ENCODE measurements at places on chromosomes 1 and 21.

GRCh38 chr21:35319684-35320283 lies 270.7 kb upstream of the RUNX1 start:
- no peak for DNase-seq

DNA sequence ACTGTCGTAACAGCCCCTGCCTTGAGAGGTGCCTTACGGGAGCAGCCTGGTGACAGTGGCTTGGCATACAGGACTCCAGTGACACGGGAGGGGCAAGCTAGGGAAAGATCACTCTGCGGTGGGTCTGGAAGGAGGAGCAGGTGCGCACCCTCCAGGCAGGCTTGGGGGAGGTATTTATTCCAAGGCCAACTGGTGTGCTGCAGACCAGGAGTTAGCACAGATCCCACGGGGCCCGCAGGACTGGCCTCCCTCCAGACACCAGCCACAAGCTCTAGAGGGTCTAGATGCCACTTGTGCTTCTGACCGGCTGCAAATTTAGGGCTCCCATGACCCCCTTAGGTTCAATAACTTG lies 22.1 kb downstream of the PSEN2 start:
- DNase-seq: no peak

DNA sequence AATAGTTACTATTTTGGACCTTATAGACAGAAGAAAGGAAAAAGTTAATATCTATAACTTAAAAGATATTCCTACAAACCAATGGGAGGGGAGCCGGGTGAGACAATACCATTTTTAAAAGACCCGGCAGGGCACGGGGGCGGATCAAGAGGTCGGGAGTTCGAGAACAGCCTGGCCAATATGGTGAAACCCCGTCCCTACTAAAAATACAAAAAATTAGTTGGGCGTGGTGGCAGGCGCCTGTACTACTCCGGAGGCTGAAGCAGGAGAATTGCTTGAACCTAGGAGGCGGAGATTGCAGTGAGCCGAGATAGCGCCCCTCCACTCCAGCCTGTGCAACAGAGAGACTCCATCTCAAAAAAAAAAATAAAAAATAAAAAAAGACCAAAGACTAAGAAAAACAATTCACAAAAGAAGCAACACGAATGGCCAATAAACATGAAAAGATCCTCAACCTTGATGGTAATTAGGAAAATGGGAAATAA lies 1.2 kb upstream of the PSMB2 start:
- DNase-seq: no peak

- DNase-seq: no peak
Measured at GRCh38 chr1:206709322-206709721, 24.6 kb downstream of the MAPKAPK2 start.

- no peak for DNase-seq
Measured at GRCh38 chr21:25891596-25891995, 156.8 kb downstream of the GABPA start.

DNA sequence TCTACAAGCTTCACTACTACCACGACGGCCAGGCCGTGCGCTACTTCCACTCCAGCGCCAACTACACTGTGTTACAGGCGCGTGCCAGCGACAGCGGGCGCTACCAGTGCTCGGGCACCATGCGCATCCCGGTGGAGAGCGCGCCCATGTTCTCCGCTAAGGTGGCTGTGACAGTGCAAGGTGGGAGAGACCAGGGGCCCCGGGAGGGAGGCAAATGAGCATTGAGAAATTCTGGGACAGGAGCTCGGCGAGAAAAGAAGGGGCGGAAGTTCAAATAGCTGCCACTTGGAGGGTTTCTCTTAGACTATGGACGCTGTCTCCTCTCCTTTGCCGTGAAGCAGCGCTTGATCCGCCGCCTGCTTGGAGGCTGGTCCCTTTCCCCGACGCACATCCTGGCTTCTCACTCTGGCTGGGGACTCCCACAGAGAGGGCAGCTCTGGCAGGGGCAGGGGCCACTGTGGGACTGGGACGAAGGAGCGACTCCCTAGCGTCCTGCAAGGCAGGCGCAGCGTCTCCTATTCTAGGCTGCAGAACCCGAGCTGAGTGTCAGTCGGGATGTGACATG lies 4.6 kb downstream of the FCRLB start:
- DNase-seq: peak; percentile 45

- no peak for DNase-seq
Measured at GRCh38 chr1:229778794-229779193, 152.7 kb downstream of the URB2 start.

GRCh38 chr1:115082949-115083348 lies 6.4 kb downstream of the TSPAN2 start:
- no peak for DNase-seq

DNA sequence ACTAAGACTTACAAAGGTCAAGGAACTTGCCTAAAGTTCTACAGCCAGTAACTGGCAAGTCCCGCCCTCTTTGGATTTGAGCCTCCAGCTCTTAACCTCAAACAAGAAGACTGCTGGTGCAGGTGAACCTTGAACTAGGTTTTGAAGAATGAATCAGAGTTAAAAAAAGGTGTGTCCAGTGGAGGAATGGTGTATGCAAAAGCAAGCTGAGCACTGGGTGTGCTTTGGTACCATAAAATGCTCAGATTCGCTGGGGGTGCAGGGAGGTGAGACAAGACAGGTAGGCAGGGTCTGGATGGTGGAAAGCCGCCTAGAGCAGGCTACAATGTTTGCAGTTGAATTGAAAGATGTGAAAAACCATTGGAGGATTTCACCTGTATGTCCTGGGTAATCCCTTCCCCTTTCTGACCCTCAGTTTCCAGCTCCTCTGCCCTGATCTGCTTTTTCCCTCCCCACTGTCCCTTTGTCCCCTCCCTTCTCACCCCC lies 39.8 kb downstream of the FOXD2 start:
- DNase-seq: no peak

DNA sequence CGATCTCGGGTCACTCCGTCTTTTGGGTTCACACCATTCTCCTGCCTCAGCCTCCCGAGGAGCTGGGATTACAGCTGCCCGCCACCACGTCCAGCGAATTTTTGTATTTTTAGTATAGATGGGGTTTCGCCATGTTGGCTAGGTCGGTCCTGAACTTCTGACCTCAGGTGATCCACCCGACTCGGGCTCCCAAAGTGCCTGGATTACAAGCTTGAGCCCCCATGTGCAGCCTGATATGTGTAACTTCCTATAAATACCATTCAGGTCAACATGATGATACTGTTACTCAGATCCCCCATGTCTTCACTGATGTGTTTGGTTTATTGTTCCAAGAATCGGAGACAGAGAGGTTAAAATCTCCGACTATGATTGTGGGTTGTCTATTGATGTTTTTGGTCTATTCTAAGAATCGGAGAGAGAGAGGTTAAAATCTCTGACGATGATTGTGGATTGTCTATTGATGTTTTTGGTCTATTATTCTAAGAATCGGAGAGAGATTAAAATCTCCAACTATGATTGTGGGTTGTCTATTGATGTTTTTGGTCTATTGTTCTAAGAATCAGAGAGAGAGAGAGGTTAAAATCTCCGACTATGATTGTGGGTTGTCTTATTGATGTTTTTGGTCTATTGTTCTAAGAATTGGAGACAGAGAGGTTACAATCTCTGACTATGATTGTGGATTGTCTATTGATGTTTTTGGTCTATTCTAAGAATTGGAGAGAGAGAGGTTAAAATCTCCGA lies 17.0 kb downstream of the C1orf159 start:
- DNase-seq: no peak

DNA sequence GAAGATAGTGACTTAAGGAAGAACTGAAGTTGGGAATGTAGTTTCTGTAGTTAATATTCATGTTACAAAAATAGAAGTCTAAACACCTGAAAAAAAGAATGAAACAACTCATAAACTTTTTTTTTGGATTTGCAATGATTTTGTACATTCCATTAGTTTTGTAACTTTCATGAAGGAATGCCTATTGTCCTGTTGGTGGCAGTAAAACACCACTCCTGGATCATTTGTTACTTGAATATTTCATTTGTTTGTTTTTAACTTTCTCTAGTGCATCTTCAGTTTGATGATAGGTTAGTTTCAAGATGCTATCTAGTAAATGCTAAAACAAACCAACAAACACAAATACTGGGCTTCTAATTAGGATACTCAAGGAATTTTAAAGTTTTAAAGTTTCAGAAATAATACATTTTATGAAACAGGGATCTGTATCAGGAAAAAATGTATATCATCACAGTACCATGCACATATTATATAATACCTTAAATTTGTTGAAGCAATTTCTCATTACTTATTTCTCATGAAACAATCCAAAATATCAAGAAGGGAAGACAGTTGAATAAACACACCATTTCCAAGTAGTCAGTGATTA lies 229.7 kb upstream of the CACYBP start:
- no peak for DNase-seq

GRCh38 chr21:38170704-38171682 lies 85.8 kb upstream of the KCNJ15 start:
- no peak for DNase-seq

- no peak for DNase-seq
Measured at GRCh38 chr1:158286487-158286886, 3.2 kb upstream of the CD1C start.

GRCh38 chr1:181813266-181813665 lies 248.2 kb downstream of the ZNF648 start:
- DNase-seq: no peak

DNA sequence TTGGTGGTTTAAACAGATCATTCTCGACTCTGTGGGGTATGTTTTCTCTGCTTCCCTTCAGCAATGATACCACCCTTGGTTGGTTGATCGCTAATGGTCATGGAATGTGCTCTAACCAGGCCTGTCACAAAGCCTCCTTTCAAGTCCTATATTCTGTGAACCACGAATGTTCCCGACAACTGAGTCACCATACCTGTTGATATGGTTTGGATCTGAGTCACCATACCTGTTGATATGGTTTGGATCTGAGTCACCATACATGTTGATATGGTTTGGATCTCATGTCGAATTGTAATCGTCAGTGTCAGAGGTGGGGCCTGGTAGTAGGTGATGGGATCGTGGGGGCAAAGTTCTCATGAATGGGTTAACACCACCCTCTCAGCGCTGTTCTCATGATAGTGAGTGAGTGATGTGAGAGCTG lies 10.2 kb upstream of the CAMK2N1 start:
- DNase-seq: no peak

DNA sequence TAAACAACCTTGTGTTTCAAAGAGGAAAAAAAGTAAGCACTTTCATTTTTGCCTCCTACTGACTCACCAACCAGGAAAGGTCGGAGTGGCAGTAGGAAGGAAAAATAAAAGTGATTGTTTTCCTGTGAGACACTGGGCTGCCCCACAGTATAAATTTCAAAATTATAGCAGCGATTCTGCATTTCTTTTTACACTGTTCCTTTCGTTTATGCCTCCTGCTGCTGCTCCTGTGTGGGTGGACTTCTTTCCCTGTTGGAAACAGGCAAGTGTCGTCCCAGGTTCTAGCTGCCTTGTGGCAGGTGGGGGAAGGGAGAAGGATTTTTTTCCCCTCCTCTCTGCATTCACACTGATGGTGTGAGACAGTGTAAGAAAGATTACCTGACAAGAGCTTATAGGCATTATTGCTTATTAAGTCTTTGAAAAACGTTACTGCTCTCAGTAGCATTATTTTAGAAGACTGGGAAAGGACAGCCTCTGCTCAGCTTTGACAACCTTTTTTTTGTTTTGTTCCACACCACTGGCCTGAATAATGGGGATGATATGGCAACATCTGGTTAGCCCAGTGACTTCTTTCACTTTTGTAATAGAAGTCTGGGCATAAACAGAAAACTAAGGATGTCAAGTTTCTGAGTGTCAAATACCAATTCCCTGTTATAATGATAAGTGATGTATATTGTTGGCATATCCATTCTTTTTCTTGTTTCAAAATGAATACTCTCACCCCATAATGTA lies 77.9 kb downstream of the NEK7 start:
- no peak for DNase-seq

GRCh38 chr1:33039840-33040239 lies 3.2 kb upstream of the AK2 start:
- no peak for DNase-seq

GRCh38 chr1:7014640-7014930 lies 229.3 kb downstream of the CAMTA1 start:
- DNase-seq: no peak

DNA sequence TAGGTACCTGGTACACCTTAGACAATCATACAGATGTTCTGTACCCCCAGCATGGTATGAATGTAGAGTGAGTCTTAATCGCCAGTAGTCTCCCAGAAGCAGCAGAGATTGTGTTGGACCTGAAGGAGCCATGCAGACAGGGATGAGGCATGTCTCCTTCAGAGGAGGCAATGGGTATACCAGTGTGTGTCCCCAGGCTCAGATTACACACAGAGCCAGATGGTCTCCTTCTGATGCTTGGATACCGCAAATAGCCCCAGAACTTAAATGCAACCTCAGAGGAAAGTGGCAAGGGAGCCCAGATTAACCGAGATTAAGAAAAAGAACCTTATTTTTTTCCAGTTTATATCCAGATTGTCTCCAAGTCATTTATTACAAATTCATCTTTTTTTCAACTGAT lies 96.8 kb upstream of the C21orf91 start:
- DNase-seq: no peak

DNA sequence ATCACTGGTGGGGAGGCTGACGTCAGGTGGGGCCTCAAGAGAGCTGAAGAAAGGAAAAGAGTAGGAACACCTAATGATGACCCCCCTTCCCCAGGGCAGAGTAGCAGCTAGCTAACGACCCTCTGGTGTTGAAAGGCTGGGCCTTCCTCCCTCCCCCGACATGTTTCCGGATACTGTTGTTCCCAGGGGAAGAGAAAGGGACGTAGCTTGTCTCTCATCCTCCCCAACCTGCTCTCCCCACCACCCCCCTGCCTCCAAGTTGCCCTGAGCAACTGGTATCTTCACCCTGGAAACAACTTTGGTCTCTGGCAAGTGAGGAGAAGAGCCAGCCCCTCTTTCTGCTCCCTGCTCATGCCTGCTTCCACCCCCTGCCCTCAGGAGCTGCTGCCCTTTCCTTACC lies 2.4 kb downstream of the SEMA6C start:
- no peak for DNase-seq

GRCh38 chr1:77100875-77101274 lies 118.4 kb downstream of the PIGK start:
- no peak for DNase-seq

- DNase-seq: no peak
Measured at GRCh38 chr1:237911911-237912310, 21.2 kb upstream of the ZP4 start.

Data from heart left ventricle (tissue), 16 donors.